LNCaP clone FGC (cell line): ENCODE measurements at places on chromosomes 1 and 21.

DNA sequence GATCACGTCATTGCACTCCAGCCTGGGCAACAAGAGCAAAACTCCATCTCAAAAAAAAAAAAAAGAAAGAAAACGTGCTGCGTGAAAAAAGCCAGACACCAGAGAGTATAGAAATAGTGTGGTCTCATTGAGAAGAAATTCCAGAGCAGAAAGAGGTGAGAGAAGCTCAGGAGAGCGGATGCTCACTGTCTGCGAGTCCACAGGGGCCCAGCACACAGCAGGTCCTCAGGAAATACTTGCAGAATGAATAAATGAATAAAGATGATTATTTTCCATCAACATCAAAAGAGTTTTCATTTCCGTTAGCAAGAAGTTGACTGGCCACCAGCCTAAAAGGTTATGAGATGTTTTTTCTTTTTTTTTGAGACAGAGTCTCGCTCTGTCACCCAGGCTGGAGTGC lies 14.4 kb downstream of the CASP9 start:
- DNase-seq = no peak

- no peak for DNase-seq
These were observed 3.2 kb upstream of the OR2T6 start for GRCh38 chr1:248372394-248372793.

DNA sequence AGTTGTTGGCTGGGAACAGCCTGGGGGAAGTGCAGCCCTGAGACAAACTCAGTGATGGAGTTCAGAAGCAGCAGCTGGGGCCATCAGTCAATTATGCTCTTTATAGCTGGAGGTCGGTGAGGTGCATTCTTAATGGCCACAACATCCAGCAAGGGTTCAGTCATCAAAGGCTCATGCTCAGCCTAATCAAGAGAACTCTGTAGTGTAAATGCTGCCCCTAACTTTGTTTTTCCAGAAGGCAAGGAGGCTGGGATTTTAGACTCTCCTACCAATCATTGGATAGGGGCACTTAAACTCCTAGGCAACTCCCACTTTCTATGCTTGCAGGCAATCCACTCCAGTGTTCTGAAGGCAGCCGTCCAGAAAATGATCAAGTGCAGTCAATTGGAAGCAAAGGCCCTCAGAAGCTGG lies 15.0 kb upstream of the RGS4 start:
- no peak for DNase-seq

DNA sequence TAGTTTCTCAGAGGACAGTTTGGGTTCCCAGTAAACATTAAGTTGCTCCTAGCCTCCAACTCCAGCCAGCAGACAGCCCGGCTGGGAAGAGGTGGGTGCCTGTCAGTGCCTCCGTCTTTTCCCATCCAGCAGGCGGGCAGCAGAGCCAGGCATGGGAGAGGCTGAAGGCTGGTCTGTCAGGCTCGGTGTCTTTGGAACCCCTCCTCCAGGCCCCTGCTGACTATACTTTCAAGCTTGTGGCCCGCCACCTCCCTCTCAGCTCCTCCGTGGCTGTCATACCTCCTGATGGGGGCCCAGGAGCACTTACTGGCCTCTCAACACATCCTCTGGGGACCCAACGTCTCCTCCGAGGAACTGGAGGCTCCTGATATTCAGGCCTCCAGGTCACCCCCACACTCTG lies 140.9 kb downstream of the ACTL8 start:
- no peak for DNase-seq

- DNase-seq = no peak
These were observed 28.6 kb downstream of the KIF26B start for GRCh38 chr1:245183429-245183828.

GRCh38 chr21:26588446-26588845 lies 15.4 kb upstream of the CYYR1 start:
- no peak for DNase-seq

DNA sequence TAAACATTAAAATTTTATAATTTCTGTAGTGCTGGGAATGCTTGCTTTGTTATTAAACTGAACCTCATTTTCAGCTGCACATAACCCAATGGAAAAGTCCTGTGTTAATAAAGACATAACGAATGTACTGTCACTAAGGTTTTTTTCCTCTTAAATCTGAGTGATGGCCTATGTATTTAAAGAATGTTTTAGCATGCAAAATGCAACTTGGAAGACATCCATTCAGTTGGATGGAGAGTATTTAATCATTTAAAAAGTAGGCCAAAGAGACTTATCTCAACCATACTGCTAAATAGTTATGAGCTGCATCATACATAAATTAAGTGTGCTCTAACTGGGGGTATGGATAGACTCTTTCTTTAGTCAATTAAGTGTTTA lies 48.5 kb downstream of the RWDD3 start:
- no peak for DNase-seq

- DNase-seq = peak; percentile 92
These were observed 21.0 kb downstream of the S100A10 start for GRCh38 chr1:151972542-151973248.

DNA sequence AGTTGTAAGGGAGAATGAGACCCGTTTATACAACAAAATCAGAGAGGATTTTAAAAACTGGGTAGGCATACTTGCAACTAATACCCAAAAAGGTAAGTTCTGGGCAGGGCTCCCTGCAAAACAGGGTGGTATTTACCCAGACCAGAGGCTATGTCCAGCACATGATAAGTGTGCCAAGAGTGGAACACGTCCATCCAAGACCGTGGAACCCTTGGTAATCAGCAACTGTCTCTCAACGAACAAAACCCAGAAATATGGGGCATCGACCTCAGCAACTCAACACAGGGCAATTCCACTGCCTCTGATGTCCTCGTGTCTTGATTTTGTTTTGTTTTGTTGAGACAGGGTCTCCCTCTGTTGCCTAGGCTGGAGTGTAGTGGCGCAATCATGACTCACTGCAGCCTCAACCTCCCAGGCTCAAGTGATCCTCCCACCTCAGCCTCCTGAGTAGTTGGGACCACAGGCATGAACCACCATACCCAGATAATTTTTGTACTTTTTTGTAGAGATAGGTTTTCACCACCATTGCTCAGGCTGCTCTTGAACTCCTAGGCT lies 26.7 kb upstream of the MX1 start:
- no peak for DNase-seq

DNA sequence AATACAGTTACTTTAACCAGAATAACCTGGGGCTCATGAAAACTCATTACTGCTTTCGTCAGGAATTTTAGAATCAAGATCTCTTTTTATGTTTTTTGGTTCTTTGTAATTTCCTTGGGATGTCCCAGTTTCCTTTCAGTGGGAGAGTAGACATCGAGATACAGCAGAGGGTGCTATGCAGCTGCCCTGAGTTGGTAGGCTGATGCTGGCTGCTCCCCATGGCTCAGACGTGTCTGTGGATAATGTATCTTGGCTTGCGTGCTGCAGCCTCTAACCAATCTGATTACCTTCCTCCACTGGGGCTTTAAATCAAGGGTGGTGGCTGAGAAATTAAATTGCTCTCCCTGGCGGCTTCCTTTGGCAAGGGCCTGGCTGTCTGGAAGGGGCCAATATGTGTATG lies 253.7 kb downstream of the CACNA1E start:
- DNase-seq = no peak

GRCh38 chr1:64093941-64094340 lies 109.5 kb upstream of the UBE2U start:
- no peak for DNase-seq

DNA sequence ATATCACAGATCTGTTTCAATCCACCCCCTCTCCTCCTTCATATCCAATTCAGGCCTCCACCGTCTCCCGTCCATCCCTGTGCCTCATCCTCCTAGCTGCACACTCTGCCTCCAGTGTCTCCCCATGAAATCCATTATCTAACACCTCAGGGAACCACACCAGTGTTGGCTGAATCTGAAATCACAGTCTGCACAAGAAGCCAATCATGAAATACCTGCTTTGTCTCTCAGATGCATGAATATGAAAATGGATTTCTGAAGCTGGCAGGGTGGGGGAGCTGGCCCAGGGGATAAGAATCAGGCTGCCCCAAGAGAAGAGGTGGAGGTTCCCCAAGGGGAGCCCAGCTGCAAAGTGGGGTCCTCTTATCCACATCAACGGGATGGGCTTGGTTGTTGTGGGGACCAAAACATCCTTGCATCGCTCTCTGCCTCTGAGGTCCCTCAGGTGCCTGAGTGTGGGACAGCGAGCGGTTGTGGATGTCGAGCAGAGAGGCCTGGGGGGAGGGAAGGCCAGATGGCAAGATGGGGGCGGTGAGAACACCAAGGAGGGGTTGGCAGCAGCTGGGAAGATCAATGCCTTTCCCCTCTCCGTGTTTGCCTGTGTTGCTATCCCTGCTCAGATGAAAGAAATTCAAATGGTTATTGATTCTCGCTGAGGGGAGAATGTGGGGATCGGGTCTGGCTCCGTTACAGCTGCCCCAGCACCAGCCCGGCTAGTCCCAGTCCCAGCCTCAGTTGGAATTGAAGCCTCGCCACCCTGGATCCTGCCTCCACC lies 237.3 kb upstream of the POU3F1 start:
- DNase-seq = no peak

GRCh38 chr1:76940571-76941335 lies 73.5 kb downstream of the ST6GALNAC5 start:
- DNase-seq = no peak
